ENCODE measurements at places on chromosomes 2 and 18.

DNA sequence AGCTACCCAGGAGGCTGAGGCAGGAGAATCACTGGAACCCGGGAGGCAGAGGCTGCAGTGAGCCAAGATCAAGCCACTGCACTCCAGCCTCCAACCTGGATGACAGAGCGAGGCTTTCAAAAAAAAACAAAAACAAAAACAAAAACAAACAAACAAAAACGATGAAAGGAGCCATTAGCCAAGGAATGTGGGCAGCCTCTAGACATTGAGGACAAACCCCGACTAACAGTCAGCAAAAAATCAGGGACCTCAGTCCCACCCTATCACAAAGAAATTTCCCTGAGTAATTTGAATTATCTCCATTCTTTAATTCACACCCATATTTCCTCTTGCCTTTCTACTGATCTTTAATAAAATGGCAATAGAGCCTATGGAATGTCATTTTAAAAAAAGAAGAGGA lies 75.8 kb downstream of the MBD2 start:
- no peak for DNase-seq

DNA sequence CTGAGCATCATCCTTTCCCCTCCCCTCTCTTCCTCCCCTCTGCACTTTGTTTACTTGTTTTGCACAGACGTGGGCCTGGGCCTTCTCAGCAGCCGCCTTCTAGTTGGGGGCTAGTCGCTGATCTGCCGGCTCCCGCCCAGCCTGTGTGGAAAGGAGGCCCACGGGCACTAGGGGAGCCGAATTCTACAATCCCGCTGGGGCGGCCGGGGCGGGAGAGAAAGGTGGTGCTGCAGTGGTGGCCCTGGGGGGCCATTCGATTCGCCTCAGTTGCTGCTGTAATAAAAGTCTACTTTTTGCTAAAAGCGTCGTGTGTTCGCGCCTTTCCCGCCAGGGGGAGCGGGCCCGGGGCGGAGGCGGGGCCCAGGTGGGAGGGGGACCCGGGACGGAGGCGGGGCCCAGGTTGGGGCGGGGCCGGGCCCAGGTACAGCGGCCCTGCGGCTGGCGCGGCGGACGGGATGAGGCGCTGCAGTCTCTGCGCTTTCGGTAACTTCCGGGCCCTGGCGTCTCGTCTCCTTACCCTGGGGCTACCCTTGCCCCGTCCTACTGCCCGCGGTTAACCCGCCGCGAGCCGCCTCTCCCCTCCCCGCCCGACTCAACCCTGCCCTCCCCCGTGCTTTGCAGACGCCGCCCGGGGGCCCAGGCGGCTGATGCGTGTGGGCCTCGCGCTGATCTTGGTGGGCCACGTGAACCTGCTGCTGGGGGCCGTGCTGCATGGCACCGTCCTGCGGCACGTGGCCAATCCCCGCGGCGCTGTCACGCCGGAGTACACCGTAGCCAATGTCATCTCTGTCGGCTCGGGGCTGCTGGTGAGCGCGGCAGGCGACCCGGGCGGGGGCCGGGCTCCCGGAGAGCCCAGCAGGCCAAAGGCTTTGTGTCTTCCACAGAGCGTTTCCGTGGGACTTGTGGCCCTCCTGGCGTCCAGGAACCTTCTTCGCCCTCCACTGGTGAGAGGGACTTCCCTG lies at the start of gene KRTCAP3:
Gene KRTCAP3, plus strand, starts transcription at position 424 of the 962 bp plus-strand sequence. Its CDS starts 32 bp downstream, at position 456.
- peak; percentile 61 for DNase-seq

GRCh38 chr2:66439812-66440542 lies 5.1 kb downstream of the MEIS1 start:
- no peak for DNase-seq

DNA sequence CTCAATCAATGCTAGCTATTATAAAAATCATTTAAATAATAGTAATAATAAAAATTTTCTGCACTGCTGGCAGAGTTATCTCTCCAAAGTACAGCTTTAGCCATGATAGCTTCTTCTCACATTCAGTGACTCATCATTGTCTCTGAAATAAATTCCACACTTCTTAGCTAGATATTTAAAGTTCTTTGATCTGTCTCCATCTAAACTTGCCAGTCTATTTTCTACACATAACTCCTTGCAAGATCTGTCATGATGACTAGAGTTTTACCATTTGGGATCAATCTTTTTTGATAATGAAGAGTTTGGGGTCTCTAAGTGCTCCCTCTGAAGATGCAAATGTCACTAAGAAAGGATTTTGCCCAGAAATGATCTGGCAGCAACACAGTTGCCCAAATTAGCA lies 155.4 kb upstream of the LHCGR start:
- no peak for DNase-seq

GRCh38 chr2:72681016-72681995 lies 144.5 kb downstream of the EXOC6B start:
- no peak for DNase-seq

- no peak for DNase-seq
Measured at GRCh38 chr2:9944330-9944758, 7.1 kb upstream of the GRHL1 start.

DNA sequence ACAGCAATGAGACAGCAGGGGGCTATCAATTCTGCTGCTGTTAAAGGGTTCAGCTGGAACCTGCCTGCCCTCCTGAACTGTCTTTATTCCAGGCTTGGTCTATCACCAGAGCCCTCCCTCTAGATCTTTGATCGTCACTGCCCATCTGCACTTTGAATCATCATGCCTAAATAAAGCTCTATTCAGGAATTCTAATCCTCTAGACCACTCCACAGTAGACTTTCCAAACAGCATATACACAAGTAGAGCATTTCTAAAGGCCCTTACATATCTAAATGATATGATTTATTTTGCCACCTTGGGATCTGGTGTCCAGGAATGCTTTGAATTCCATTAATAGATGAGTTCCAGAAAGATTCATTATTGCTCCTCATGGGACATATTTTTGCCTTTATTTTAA lies 542.1 kb upstream of the SYT4 start:
- no peak for DNase-seq

DNA sequence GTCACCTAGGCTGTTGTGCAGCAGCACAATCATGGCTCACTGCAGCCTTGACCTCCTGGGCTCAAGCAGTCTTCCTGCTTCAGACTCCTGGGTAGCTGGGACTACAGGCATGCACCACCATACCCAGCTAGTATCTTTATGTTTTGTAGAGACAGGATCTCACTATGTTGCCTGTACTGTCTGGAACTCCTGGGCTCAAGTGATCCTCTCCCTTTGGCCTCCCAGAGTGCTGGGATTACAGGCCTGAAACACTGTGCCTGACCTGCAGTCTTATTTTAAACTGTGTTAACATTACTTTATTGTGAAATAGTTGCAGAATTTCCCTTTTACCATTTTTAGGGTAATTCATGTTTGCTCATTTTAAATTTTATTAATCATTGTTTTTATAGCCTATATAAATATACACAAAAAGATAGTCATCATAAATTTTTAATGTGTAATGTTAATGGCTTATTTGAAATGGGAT lies 24.6 kb downstream of the EML4 start:
- DNase-seq, result no peak

DNA sequence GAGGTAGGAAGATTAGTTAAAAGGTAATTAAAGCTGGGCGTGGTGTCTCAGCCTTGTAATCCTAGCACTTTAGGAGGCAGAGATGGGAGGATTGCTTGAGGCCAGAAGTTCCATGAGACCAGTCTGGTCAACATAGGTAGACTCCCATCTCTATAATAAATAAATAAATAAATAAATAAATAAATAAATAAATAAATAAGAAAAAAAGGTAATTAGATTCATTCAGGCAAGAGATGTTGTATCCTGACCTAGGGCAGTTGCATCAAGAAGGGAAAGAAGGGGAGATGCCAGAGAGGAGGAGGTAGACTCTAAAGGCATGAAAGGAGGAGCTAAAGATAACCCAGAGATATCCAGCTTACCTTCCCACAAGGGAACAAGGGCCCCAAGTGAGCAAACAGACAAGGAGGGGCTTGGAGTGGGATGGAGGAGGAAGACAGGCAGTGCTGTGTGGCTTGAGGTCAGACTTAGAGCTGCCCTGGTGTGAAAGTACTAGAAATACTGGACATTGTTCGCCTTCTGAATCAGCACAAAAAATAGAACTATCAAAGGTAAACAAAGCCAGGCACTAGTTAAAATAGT lies 7.4 kb upstream of the RAB1A start:
- no peak for DNase-seq
